Stimulated activated CD4-positive, alpha-beta T cell treated with anti-CD3 and anti-CD28 coated beads, Interleukin-15, amount 100 ng/mL, for 48 hours (primary cell): ENCODE measurements at places on chromosomes 2 and 18.

- DNase-seq, result no peak
These were observed 111.4 kb downstream of the THADA start for GRCh38 chr2:43484323-43484930.

DNA sequence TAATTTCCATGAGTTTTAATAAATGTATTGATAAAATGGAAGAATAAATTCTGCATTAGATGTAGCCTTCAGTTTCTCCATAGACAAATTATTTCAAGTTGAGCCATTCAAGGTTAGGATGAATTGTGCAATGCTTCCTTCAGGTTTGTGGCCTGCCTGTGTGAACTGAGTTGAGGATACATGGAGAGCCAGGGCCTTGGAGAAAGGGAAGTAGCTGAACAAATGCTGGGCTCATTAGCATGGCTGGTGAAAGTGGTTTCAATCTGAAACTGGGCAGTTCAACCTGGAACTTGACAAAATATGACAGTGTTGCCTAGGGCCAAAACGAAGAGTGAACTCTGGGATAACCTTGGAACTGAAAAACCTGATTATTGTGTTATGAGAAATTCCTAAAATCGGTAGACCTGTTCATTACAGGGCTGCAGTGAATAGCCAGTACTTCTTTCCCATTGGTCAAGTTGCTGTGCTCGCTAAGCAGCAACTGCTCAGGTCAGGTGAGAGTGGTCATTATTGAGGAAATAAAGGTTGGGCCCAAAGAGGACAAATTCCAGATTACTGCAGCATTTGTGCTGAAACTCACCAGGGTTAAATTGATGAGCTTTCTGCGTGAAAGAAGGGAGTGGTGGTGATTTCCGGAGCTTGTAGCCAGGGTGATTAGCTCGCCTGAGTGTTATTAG lies 12.7 kb downstream of the INPP1 start:
- no peak for DNase-seq

DNA sequence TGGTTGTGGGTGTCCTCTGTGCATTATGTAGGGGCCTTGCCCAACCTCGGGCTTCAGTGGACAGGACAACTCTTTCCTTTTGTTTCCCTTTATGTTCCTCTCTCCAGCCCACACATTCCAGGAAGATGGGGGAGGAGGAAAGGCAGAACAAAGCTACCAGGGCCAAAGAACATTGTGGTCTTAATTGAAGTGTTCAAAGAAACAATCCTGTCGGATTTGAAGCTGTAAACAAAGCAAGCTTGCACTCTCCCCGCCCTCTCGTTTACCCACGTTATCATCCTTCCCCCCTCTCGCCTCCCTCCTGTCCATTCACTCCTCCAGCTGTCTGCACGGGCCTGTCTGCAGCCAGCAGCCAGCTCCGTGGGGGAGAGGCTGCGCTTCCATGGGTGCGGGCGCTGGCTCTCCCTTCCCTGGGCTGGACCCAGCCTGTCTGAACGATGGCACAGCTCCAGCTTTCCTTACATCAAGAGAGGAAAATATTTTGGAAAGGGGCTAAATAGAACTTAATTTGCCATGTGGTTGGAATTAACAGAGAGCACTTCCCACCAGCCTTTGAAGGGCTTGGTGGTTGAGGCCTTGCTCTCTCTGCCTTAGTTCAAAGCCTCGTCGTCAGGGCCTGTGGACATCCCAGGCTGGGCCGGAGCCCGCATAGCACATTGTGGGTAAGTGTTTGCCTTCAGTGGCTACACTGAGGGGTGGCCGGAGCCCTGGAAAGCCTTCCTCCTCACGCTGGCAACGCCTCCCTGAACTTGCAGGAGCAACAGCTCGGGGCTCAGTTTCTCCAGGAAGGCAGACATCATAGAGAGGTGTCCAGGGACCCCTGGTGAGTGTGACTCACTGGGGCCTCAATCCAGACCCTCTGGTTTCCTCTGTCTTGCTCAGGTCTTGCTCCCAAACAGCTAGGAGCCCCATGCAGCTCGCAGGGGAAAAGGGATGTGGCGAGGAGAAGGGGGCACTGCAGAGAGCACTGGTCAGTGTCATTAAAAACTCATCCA lies 60.6 kb upstream of the HS6ST1 start:
- no peak for DNase-seq

DNA sequence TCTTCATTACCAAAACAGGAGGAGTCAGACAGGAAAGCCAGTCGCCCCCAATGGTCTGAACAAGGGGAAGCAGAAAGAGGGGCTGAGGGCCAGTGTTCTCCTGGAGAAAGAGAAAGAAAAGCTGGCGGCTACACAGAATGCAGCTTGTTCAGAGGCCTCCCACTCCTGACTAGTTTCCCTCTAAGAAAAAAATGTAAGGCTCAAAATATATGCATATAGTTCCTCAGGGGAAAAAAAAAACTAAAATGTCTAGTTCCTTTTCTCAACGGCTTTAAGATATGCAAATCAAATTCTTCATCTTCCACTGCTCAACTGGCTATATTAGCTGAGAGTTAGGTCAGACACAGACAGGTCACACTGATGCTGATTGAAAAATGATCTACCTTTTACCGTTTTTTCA lies 18.6 kb downstream of the MBOAT2 start:
- DNase-seq, result no peak

GRCh38 chr2:27096748-27097297 lies 10.3 kb downstream of the KHK start:
- no peak for DNase-seq

DNA sequence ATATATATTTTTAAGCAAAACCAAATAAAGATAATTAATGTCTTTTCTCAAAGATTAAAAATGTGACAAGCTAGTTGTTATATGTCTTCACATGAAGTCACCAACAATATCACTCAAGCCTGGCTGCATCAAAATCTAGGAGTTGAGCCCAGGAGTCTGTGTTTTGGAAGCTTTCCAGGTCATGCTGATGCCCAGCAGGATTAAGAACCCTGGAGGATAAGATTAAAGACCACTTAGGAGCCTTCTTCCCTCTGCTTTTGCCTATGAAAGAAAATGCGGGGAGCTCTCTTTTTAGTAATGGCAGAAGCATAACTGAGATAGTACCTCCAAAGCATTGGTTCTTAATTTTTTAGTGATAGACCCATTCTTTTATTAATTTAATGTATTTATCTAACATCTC lies 157.4 kb downstream of the ASXL3 start:
- no peak for DNase-seq

DNA sequence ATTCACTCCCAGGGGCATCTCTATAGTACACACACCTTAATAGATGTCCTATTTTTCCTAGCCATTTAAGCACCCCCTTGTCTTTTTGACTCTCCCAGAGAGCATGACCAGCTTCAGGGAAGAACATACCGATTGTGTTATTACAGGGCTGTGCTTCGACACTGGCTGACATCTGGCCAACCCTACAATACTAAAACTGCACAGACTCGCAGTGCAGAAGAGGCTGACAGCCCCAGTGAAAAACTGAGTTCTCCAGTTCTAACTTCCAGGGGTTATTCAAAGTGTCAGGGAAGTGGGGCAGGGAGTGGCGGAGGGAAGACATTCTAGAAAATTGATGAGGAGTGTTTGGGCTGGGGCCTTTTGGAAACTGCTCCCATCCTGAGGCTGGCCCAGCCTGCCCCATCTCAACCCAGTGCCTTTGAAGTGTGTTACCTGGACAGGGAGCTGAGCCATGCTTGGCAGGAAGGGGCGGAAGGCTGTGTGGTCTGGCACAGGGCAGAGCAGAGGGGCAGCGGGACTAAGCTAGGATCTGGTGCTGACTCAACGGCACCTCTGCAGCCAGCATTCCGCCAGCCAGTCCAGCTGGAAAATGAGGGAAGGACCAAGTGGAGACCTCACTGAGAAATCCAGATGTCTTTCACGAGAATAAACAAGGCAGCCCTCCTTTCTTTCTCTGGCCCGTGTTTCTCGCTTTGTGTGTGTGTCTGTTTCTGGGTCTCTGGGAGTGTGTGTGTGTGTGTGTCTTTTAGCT lies 15.4 kb upstream of the IGFBP5 start:
- DNase-seq, result no peak

DNA sequence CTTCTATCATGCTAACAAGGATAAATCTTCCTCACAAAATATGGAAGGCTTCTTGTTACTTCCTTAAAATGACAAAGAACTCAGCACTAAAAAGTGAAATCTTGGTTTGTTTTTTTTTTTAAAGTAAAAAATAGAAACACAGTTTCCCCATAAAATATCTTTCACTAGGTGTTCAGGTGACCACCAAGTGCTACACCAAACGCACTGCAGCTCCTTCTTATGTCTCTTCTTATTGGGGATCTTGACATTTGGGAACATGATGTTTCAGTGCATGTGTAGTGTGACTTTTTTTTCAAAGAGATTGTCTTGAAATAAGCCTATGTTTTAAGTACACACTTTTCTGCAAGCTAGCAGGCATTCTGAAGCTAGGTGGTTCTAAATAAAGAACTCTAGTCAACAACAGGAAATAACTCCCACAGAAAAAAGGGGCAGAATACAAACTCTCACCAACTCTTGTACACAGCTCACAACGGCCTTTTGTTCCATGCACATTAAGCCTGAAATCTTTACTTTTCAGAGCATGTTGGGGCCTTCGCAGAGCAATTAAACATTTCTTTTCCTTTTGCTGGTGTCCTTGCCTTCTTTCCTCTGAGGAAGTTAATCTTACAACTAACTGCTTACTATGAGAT lies 13.2 kb upstream of the SERTAD2 start:
- no peak for DNase-seq

- no peak for DNase-seq
These were observed 110.7 kb downstream of the COLEC12 start for GRCh38 chr18:389658-390357.

DNA sequence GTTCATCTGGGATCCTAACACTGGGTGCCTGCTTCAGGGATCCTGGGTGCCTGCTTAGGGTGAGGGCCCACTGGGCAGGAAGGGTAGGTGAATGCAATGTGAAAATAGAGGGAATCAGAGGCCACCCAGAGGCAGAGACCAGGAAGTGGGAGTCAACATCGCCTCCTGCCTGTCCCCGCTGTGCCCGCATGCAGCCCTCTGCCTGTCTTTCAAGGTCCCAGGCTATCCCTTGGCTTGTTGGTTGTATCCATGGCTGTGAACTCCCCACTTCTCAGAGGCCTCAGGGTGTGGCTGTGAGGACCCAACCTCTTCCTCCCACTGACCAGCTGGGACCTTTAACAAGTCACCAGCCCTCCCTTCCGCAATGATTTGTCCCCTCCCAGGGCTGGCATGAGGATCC lies 26.5 kb downstream of the PSD4 start:
- DNase-seq, result no peak

GRCh38 chr18:26307161-26307773 lies 81.0 kb downstream of the TAF4B start:
- no peak for DNase-seq

GRCh38 chr2:124354466-124354865 lies 329.4 kb downstream of the CNTNAP5 start:
- DNase-seq, result no peak
